ENCODE measurements at places on chromosomes 1 and 21.

- DNase-seq: no peak
Observed at GRCh38 chr1:20192871-20193411, 6.6 kb upstream of the PLA2G2C start.

DNA sequence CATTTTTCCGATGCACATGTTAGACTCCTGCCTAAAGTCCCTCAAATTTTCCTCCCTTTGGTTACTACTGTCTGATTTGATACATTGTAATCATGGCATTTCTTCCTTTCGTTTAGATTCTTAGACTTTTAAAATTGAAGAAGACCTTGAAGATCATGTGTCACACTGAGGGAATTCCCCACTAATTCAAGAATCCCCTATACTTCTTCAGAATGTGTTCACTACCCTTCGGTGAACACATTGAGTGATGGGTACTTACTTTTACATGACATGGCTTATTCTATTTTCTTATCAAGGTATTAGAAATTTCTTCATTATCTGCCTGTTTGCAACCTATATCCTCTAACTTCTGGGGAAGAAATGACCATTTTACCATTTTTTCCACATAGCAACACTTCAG is 85.9 kb downstream of the LHX8 start:
- no peak for DNase-seq

GRCh38 chr21:32894321-32894720 is 122.8 kb upstream of the PAXBP1 start:
- no peak for DNase-seq

DNA sequence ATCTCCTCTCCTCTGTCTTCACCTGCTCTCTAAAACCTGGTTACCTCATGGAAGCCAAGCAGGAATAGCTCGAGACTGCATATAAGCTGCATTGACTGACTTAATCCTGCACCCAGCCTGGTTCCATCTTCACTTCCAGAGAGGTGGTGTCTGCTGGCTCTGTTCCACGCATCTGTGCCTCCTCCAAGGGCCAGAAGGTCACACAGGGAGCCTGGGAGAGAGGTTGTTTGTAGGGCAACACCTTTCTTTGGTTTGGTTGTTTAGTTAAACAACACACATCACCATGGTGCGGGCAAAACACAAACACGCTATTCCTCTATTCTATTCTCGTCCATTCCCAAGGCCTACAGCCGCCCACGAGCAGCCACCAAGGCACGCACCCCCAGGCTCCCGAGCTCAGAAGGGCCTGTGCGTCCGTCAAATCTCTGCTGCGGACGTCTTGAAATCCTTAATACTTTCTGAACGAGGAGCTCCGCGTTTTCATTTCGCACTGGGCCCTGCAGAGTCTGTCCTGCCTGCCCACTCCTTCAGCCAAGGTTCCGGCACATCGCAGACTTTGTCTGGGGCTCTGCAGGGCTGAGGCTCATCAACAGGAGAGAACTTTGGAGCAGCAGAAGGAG is 116.2 kb downstream of the RIPK4 start:
- no peak for DNase-seq

- DNase-seq: no peak
Observed at GRCh38 chr21:25733859-25734653, 648 bp downstream of the ATP5PF start.

DNA sequence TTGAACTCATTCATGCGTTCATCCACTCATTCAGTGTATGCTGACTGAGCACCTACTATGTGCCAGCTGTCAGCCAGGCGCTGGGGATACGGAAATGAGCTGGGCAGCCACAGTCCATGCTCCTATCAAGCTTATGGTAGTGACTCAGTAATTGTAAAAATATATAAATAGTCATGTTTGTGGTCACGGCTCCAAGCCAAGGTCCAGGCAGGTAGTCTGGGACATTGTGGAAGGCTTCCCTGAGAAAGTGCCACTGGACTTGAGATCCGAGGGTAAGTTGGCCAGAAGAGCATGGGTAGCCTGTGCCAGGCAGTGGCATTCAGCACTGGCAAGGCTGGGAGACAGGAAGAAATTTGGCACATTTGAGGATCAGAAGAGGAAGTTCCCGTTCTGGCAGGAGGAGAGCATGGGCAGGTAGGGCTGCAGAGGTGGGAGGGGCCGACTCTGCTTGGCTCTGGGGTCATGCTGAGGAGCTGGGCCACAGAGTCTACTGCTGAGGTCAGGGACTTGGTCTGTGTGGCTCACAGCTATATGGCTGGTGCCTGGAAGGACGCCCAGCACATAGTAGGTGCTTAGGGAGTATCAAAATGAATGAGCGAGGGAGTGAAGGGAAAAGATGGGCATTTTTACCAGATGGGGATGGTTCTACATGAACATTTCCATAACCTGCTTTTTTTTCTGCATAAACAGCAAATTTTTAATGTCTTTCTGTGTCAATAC is 6.9 kb downstream of the PTPRF start:
- DNase-seq: no peak

GRCh38 chr21:43884012-43884860 is 19.2 kb downstream of the AGPAT3 start:
- no peak for DNase-seq

- DNase-seq: no peak
Observed at GRCh38 chr1:196774175-196774574, 465 bp upstream of the CFHR3 start.

DNA sequence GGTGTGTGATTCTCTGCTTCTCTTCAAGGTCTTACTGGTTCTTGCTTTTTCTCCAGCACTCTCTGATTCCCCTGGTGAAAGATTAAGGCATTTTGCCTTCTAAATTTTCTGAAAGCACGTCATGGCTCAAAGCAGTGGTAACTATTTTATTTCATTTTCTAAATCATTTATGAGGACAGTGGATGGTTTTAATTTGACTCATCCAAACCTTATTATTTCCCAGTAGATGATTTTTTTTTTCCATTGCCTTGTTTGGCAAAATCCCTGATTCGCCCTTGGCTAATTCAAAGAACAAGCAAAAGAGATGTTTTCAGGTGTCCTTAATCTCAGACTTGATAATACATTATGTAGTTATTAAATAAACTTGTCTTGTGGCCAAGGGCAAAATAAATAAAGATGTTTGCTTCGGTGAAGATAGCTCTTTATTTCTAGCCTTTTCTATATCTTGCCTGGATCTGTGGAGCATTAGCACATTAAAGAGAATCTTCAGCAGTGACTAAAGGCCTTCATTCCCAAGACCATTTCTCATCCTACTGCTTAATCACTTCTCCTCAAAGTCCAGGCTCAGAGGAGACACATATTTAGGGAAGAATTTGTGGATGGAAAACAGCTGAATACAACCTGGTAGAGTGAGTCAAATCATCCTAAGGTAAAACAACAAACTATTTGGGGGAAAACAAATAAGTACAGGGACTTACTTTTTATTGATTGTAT is 359.8 kb downstream of the DUSP10 start:
- no peak for DNase-seq

- no peak for DNase-seq
Observed at GRCh38 chr1:8670371-8670818, 147.0 kb downstream of the RERE start.

DNA sequence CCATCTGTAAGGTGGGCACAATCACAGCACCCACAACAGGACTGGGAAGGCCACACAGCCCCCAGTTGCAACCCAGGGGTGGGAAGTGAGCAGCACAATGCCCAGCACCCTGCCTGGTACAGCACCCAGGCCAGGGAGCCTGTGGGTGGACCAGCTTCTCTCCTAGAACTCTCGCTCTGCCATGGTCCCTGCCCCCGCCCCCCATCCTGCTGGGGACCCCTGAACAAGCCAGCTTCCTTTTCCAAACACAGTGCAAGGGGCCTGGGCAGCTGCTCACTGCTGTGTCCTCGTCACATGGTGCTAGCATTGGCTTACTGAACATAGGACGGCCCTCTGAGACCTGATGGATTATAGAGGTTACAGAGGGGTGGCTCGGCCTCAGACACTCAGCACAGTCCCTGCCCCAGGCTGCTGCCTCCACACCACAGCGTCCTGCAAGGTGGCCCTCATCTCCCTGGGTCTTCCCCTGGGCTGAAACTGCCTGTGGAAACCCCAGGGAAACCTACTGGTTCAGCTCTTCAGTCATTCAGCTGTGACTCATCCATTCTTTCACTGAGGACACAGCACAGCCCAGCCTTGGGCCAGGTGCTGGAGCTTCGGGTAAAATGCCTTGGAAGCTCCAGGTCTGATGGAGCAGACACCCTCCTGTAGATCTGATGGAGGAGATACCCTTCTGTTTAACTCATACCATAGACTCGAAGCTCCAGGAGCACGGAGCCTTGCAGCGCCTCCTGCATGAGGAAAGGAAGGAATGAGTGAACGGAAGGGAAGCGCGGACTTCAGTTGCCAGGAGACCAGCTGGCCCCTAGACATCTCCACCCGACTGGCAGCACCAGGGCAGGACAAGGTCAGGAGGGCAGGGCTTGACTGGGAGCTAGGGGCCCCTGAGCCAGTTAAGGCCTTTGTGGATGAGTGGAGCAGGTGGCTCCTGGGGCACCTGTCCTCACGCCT is 8.1 kb upstream of the PRDM16 start:
- no peak for DNase-seq

DNA sequence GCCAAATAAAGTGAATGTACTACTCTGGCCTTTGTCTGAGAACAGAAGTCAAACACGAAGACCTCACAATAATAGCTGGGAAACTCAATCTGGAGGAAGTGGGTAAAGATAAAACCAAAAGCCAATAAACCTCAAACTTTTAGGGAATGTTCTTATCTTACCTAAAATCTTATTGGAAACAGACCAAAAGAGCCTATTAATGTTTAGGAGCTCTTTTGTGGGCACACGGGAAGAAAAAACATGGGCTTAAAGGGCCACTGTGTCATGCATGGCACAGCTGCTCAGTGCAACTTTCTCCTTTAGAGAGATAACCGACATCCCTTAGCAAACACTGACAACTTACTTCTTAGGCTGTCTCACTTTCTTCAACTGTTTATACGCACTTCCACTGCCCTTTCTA is 16.1 kb downstream of the EIF2B3 start:
- DNase-seq: no peak

GRCh38 chr1:63108206-63108605 is 214.2 kb upstream of the FOXD3 start:
- no peak for DNase-seq

DNA sequence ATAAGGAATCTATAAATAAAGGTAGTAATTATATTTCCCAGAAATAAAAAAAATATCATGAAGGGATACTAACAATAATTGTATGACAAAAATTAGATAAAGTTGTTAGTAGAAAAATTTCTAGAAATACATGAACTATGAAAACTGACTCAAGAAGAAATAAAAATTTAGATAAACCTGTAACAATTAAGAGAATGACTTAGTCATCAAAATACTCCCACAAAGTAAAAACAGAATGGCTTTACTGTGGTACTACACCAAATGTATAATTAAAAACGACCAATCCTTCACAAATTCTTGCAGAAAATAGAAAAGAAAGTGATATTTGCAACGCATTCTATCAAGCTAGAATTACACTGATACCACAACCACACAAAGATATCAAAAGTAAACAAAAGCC is 176.2 kb upstream of the ETV3 start:
- DNase-seq: no peak

- no peak for DNase-seq
Observed at GRCh38 chr1:230087028-230087716, 20.1 kb downstream of the GALNT2 start.

GRCh38 chr1:113140588-113141446 is 67.8 kb downstream of the LRIG2 start:
- DNase-seq: no peak

DNA sequence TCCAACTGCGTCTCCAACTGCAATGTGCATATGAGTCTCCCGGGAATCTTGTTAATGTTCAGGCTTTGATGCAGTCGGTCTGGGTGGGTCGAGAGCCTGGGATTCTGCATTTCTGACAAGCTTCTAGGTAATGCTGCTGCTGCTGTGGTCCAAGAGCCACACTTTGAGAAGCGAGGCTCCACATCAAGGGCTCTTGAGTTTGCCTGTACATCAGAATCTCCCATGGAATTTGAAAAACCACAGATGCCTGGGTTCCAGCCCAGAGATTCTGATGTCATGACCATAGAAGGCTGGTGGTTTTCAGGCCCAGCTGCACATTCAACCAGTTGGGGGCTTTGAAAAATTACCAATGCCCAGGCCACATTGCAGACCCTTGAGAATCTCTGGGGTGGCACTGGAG is 93.9 kb upstream of the TARDBP start:
- no peak for DNase-seq

- DNase-seq: no peak
Observed at GRCh38 chr1:206013026-206013795, 10.0 kb upstream of the RAB7B start.

GRCh38 chr1:52553362-52554266 is 722 bp upstream of the TUT4 start:
- DNase-seq: peak; percentile 53

- no peak for DNase-seq
Observed at GRCh38 chr1:229689904-229690303, 63.9 kb downstream of the URB2 start.
